ENCODE measurements at places on chromosomes 7 and 10. TPM values are rescaled to one million over a fixed set of nuclear protein-coding genes. Genes with fewer than 3 reads are reported as not detected.

DNA sequence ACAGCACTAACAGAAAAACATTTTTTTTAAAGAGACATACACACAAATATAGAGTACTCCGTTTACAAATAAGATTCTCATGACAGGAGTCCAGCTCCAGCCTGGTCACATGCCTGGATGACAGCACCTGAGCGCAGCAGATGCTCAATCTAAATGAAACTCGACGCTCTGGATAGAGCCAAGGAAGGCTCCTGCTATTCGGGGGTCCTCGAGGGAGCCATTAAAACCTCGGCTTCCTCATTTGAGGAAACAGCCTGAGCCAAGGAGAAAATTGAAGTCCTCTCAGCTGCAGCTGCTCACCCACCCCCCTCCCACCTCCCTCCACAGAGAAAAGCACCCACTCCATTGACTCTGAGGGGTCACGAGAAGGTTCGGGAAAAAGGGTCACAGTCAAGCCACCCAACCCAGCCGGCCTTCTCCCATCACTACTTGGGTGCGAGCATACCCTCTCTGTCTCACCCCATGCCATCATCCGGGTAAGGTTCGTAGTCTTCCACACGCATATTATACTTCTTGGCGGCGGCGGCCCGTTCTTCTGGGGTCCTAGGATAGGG is 673 bp downstream of the NDUFB8 start:
- no peak for DNase-seq

DNA sequence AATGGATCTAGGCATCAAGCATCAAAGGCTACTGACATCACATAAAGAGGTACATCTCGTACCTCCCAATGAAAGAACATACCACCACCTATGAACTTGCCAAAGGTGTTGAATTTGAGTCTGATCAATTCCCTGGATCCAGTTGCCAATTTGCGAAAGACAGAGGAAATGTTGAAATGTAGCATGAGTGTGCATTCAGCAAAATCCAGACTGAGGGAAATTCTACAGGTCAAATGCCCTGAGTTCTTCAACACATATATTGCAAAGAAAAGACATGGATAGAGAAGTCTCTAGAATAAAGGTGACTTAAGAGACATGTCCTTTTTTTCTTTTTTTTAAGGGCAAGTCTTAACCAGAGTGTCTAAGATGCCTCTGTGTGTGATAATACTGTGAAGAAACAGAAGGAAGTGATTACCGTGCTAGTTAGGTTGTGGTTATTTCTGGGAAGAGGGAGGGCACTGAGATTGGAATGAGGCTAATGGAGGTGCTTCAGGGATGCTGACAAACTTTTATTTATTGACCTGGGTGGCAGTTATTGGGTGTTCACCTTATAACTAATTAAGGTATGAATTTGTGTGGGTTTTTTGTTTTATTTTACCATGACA is 128.7 kb downstream of the SAMD9 start:
- DNase-seq: no peak

- peak; percentile 8 for DNase-seq
These were observed at the start of gene ACTL6B for GRCh38 chr7:100655908-100656674. Gene ACTL6B, minus strand, starts transcription at chr7:100656448. Its CDS starts 94 bp downstream, at chr7:100656354.

The CTAGE8 gene
- polyA plus RNA-seq: 3.5 TPM

DNA sequence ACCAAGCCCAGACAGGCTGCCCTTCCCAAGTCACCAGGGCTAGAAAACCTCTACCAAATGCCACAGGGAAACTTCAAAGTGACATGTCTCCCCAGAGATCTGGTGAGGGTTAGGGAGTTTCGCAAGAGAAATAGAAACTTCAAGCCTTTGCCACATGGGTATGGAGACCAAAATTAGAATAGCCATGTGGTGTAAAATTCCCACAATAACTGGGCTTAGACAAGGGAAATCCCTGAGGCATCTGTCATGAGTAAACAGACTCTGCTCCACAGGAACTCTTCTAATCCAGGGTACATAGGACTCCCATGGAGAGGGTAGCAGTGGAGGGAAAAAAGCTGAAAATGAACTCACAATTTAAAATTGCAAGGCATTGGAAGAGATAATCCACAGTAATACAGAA is 14.3 kb downstream of the ADAM12 start:
- no peak for DNase-seq

- no peak for DNase-seq
These were observed 61.6 kb downstream of the MEST start for GRCh38 chr7:130553398-130554029.

DNA sequence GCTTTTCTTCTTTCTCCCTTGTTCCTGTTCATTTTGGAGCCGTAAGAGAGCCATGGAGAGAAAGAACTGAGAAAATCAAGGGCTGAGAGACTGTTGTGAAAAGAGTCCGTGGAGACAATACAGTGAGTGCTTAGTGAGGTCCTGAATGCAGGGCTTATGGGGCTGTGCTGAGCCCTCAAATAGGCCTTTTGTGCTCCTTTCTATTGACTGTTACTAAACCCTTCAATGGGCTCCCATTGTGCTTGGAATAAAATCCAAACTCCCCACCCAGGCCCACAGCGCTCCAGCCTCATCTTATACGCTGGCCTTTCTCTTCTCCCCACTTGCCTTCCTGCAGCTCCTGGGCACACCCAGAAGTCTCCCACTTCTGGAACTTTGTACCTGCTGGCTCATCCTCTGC is 243.1 kb upstream of the HABP2 start:
- no peak for DNase-seq

- no peak for DNase-seq
These were observed 560.5 kb upstream of the GALNT17 start for GRCh38 chr7:70571403-70571934.

- no peak for DNase-seq
These were observed 57.0 kb downstream of the CELF2 start for GRCh38 chr10:11074536-11075267.

DNA sequence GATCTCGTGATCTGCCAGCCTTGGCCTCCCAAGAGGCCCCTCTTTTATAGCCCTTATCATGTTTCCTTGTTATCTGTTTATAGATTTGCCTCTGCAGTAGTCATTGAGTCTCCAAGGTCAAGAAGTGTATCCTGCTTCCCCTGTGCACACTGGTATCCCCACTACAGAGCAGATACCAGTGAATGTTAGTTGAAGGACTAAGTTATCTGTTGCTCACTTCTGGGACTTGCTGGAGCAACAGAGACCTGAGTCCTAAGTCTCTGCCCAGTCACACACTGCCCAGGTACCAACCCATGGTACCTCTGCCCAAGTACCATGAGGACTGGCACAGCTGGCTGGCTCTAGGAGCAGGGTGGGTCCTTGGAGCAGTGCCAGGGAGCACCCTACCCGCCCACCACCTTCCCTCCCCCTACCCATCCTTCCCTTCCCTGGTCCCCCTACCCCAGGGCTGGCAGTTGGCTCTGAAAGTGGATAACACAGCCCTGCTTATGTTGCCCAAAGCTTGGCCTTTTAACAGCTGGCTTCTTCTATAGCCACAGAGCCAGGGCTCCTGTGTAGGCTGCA is 26.5 kb upstream of the PDCD4 start:
- DNase-seq: no peak

DNA sequence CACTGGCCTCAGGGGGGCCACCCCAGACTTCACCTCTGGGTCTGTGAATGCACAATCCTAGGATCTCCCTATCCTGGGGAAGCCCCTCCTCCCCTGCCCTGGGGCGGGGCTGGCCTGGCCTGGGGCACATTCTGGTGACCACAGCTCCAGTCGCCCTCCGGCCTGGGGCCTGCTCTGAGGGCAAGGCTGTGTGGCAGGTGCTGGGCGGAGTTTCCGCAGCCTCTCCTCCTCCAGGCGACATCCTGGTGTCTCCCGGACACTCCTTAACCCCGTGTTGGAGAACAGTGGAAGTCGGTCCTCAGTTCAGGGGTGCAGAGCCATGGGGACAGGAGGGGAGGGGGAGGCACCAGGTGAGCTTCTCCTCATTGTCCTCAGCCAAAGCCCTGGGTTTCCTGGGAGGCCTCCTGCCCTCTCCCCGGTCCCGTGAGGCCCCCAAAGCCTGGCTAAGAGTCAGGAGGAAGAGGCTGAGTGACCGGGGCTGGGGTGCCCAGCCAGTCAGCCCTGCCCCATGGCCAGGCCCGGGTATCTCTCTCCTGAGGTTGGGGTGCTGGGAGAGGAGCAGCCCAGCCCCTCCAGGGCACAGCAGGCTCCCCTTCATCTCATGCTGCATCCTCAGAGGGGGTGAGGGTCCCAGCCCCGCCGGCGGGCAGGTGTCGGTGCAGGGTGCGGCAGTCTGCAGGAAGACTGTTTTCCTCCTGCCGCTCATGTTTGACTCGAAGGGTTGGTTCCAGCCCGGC is 22.6 kb downstream of the UNCX start:
- no peak for DNase-seq

The LAMB4 gene
- polyA plus RNA-seq: 2.4 TPM

- no peak for DNase-seq
These were observed 1.7 kb upstream of the RBM20 start for GRCh38 chr10:110642204-110643034.

Data from left renal pelvis (tissue), 4 donors.